ENCODE measurements at places on chromosomes 16 and 17.

DNA sequence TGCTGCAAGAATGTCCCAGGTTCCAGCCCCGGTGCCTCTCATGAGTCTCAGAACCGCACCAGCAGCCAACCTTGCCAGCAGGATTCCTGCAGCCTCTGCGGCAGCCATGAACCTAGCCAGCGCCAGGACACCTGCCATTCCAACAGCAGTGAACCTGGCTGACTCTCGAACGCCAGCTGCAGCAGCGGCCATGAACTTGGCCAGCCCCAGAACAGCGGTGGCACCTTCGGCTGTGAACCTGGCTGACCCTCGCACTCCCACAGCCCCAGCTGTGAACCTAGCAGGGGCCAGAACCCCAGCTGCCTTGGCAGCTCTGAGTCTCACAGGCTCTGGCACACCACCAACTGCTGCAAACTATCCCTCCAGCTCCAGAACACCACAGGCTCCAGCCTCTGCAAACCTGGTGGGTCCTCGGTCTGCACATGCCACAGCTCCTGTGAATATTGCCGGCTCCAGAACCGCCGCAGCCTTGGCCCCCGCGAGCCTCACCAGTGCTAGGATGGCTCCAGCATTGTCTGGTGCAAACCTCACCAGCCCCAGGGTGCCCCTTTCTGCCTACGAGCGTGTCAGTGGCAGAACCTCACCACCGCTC is 9.8 kb downstream of the ELOB start:
- DNase-seq: no peak

- DNase-seq: no peak
These were observed 33.5 kb upstream of the ETV4 start for GRCh38 chr17:43579566-43580140.

GRCh38 chr16:26335236-26335853 is 643.6 kb downstream of the HS3ST4 start:
- DNase-seq: no peak

DNA sequence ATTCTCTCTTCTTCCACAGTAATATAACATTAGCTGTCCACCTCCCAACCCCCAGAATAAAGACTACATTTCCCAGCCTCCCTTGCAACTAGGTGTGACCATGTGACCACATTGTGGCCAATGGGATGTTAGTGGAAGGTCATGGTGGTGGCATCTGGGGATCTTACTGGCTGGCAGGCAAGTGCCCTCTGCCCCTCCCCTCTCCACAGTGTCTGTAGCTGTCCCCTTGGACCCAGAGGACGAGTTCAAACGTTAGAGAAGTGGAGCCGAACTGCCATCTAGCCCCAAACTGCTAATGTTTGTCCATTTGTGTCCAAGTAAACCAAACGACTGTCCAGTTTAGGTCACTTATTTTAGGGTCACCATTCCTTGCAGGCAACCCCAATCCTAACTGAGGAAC is 26.6 kb upstream of the KCNG4 start:
- DNase-seq: peak; percentile 4

- no peak for DNase-seq
These were observed 10.6 kb upstream of the PSMC5 start for GRCh38 chr17:63816669-63817068.

- no peak for DNase-seq
These were observed 15.5 kb upstream of the NAGLU start for GRCh38 chr17:42520540-42520951.

GRCh38 chr16:87376660-87377059 is 6.9 kb downstream of the FBXO31 start:
- no peak for DNase-seq

- no peak for DNase-seq
These were observed 1.3 kb downstream of the SLX4 start for GRCh38 chr16:3609895-3610697.

DNA sequence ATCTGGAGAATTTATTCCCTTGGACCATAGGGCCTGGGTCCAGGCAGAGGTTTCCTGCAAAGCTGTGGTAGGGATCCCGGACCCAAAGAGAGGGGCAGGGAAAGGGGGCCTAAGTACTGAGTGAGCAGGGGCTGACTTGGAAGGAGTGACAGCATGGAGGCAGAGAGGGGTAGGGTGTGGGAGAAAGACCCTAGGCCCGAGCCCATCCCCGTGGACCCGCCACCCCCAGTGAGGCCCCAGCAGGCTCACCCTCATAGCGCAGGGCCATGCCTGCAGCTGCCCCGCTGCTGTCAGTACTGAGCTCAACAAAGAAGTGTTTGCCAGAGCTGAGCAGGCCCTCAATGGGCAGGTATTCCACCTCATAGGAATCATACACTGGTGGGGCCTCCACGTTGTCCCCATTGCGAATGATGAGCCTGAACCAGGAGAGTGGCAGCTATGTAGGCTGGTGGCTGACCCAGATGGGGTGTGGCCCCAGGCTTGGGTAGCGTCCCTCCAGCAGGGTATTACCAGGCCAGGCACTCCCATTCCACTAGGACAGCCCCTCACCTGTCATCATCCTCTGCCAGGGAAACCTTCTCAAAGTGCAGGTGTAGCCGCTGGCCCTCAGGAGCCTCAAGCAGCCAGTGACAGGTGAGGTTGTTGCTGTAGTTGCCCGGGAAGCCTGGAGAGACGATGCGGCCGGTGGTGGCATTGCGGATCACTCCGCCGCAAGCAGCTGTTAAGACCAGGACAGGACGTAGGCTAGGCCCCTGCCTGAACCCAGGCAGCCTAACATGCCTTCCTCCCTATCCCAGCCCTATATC is 9.1 kb upstream of the PHF12 start:
- no peak for DNase-seq

- no peak for DNase-seq
These were observed 18.0 kb upstream of the HOXB9 start for GRCh38 chr17:48644159-48644558.

GRCh38 chr16:55146966-55147365 is 177.0 kb upstream of the IRX6 start:
- DNase-seq: no peak

DNA sequence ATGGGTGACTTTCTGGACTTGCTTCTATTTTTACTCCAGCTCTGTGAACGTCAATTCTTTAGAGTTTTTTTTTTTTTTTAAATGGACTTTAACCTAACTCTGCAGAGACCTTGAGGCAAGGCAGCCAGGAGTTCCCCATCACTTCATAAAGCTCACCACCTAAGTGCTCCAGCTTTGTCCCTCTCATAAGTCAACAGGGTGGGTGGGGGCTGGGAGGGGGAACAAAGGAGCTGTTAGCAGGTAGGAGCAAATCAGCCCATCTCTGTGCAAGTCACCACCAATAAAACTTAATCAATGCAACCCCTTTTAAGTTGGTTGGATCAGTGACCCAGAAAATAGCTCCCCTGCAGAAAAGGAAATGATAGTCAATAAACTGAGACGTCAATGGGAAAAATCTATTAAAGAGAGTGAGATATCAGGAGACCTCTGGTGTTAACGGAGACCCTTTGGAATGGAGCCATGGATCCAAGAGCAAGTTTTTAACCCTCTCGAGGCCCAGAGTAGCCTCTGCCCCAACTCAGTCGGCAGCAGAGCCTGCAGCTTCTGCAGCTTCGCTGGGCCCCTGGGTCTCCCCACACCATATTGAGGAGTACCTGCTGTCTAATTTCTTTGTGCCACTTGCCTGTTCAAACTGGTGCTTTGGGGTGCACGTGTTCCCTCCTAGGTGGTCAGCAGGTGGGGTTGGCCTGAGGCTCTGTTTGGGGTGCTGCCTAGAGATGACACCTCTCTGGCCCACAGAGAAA is 27.6 kb upstream of the ETV4 start:
- no peak for DNase-seq

Data from naive B cell (primary cell).